ENCODE measurements at places on chromosomes 5 and 9. TPM values are rescaled to one million over a fixed set of nuclear protein-coding genes. Genes with fewer than 3 reads are reported as not detected.

- H3K36me3 ChIP-seq = no peaks in the 10 kb centered on the region
- H3K4me3 ChIP-seq = no peak overlapping the region
- no peak overlapping the region for H3K27ac ChIP-seq
- no peaks in the 10 kb centered on the region for H3K4me1 ChIP-seq
- no peak for DNase-seq
- H3K27me3 ChIP-seq = no peaks in the 10 kb centered on the region
Observed at GRCh38 chr9:76895186-76895585, 10.7 kb downstream of the PRUNE2 start.

SHC3 gene
- not detected for total RNA-seq

GRCh38 chr9:136901516-136902258 lies 15.4 kb downstream of the TRAF2 start:
- H3K27me3 ChIP-seq = no peaks in the 10 kb centered on the region
- H3K4me1 ChIP-seq = peaks cover 34% of the 10 kb centered on the region
- H3K36me3 ChIP-seq = peaks cover 16% of the 10 kb centered on the region

WNK2 gene
- total RNA-seq = 0.55 TPM

SLCO4C1 gene
- total RNA-seq = 0.11 TPM

DNA sequence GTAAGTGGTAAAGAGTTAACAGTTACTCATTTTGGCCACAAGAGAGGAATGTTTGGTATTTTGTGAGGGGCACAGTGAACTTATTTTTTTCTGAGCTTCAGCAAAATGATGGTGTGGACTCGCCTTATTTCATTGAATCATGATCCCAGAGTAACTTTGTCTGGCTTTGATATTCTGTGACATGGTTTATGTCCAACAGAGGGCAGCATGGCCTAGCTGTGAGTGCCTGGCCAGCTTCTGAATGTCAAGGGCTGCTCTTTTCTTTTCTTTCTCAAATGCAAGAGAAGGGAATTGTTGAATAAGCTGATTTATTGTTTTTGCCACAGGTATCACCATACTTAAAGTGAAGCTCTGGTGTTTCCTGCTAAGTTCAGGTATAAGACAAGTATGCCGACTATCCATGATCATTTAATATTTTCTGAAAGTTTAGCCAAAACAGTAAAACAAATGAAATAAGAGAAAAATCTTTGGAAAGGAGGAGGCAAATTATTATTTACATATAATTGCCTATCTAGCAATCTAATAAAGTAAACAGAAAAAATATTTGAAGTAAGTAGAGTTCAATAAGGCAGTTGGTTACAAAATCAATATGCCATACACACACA lies 31.7 kb downstream of the MRPL22 start:
- no peaks in the 10 kb centered on the region for H3K27me3 ChIP-seq
- H3K36me3 ChIP-seq = no peaks in the 10 kb centered on the region
- no peak overlapping the region for H3K4me3 ChIP-seq
- H3K27ac ChIP-seq = no peak overlapping the region
- H3K4me1 ChIP-seq = no peaks in the 10 kb centered on the region

GRCh38 chr5:59182760-59183159 lies 599.9 kb downstream of the RAB3C start:
- no peaks in the 10 kb centered on the region for H3K4me1 ChIP-seq
- H3K36me3 ChIP-seq = no peaks in the 10 kb centered on the region
- H3K4me3 ChIP-seq = no peak overlapping the region
- H3K27ac ChIP-seq = no peak overlapping the region
- DNase-seq = no peak
- H3K27me3 ChIP-seq = no peaks in the 10 kb centered on the region
